Fibroblast of skin of left biceps (primary cell): ENCODE measurements at places on chromosomes 7 and 10.

DNA sequence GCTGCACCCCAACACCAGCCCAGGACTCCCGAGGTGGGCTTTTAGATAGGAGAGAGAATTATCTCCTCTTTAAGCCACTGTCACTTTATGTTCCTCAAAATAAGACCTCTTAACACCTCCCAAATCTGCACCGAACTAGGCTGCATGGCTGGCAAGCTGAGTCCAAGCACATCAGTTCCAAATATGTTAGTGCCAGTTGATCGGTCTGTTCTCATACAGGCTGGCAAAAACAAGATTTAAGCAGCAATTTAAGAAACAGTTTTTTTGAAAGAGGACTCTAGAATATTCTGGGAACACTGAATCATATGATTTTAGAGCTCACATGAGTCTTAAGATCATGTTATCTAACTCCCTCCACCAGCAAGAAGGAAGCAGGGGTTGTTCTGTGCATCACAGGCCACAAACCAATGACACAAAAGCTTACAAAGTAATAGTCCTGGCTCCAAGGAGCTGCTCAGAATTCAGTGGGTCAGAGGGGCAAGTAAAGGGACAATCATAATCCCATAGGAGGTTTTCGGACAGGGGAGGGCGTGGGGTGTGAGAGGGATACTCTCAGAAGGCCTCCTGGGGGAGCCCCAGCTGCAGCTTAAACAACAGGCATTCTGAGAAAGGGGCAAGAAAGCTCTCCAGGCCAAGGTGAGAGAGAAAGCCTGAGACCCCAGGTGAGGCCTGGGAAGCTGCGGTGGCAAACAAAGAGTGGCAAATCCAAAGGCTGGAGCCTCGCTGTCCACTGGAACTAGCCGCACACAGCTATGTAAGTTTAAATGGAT is 7.1 kb downstream of the COBL start:
- DNase-seq: no peak

GRCh38 chr10:113576852-113577251 is 24.0 kb downstream of the HABP2 start:
- no peak for DNase-seq

DNA sequence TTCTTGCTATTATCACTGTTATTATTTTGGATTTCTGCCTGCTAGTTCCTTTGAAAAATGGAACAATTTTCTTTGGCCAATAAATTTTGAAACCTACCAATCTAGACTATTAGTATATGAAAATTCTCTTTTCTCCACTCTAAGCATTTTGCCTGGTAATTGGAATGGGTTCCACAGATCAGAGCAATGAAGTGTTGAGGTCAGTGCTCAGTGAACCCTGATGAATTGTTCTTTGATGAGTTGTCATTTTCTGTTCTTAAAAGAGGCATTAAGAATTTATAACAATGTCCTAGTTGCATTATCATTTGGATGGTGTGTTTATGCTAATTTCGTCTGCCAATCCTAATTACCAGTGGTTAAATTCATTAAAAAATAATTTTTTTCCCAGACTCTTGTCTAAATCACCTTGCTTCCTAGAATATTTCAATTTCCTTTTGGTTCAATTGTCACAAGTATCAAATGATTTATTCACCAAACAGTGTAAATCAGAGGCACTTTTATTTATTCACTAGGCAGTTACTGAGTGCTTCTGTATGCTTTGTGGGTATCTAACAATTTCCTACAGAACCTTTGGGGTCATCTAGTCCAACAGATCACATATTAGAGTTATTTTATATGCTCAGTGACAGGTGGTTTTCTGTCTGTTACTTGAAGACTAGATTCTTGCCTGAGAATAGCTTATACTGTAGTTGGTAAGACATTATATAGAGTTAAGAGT is 239.0 kb downstream of the DNAJB9 start:
- no peak for DNase-seq

DNA sequence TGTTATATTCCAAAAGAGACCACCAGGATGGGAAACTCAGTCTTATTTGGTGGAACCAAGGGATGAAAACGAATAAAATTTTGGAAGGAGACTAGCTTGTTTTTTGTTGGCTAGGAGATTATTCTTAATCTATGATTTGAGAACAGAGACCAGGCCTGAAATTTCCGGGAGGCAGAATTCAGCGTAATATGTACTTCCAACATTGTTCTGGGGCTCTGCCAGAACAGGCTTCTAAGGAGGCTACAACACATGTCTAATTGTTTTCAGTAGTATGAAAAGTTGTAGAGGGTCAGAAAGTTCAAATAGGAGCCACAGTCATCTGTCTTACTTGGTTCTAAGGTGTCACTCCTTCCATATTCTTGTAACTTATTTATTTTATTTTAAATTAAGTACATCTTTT is 1.7 kb downstream of the DDX21 start:
- DNase-seq: no peak

DNA sequence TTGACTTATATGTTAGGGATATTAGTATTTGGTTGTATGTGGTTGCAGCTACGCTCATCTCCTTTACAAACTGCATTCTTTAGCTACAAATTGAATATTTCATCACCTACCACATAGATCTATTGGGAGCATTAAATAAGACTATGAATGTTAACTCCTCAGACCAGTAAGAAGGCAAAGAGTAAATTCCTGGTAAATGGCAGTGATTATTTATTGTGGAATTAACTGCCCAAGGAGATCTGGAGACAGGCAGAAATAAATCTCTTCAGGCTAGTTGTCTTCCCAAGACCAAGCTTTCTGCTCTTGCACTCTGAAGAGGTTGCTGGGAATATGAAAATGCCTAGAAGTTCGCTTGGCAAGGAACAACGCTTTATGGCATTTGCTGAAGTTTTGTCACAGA is 74.6 kb downstream of the ANLN start:
- no peak for DNase-seq

DNA sequence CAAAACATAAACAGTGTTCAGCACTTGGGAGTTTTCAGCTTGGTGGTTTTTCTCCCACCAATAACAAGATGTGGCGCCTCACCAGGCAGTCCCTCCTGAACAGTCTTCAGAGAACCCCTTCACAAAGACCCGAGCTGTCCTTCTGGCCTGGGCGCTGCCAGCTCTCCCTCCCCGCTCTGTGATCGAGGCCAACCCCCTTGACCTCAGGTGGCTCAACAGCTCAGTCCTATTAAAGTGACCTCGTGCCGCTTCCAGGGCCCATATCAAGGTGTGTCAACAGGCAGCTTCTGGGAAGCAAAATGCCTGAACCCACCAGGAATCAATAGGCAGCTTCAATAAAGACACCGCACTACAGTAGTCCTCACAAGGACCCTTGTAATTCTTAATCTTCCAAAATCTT is 63.3 kb downstream of the CHST15 start:
- DNase-seq: no peak

DNA sequence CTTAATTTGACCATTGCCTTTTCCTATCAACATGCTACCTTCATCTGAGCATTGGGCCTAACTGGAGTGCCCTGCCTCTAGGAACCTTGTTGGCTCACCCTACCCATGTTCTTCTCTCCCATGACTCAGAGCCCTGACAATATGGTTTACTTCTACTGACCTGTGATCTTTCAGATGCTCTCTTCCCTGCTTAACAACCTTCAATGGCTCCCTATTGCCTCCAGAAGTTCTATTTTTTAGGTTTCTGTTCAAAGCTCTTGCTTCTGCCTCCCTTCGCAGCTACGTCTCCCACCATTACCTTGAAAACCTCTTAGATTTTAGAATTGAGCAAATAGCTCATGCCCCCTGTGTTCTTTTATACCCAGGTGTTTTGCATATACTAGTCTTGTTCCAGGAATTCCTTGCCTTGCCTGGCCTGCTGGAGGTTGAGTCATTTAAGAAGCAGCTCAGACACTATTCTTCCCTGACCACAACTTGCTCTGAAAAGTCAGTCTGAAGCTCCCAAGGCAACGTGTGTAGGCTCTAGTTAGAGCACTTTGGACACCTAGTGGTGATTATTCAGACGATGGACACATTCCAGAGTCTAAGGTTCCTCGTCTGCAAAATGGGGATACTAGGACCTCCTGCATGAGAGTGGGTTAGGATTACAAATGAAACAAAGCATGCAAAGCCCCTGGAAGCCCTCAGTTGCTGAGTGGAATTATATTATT is 64.4 kb upstream of the EMX2 start:
- peak; percentile 86 for DNase-seq

DNA sequence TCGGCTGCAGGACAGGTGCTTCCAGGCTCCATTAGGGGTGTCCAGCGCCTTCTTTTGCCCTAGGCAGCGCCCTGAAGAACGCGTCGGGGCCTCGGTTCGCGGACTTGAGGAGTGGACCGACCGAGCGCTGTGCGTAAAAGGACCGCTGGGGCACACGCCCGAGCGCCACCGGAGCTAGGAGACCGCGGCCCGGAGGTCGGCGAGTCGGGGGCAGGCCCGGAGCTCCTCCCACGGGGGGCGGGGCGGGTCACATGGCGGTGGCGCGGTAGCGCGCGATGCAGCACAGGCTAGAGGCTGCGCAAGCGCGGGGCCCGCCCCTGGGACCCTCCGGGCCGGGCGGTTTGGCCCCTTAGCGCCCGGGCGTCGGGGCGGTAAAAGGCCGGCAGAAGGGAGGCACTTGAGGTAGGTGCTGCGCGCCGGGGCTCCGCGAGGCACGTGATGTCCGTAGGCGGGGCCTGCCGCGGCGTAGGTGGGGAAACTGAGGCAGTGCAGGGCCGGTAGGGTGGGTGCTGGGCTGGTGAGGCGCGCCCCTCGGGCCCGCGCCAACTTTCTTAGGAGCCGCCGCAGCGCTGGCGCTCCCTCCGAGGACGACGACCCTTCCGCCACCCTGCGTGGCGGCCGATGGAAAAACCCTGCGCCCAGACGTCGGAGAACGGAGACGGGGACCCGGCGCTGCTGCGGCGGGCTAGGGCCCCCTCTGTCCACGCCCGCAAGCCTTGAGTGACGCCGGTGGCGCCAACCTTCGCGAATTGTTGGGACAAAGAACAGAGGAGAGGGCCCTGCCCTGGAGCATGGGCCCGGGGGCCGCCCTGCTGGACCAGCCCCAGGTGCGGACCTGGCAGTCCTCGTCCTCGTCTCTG is at the start of gene PRXL2A:
TSS of gene PRXL2A (plus strand) at position 310 of the 860 bp plus-strand sequence. CDS start 11,917 bp downstream, outside the sequence.
- no peak for DNase-seq

- no peak for DNase-seq
Observed at GRCh38 chr10:3064423-3064822, 2.9 kb upstream of the PFKP start.

DNA sequence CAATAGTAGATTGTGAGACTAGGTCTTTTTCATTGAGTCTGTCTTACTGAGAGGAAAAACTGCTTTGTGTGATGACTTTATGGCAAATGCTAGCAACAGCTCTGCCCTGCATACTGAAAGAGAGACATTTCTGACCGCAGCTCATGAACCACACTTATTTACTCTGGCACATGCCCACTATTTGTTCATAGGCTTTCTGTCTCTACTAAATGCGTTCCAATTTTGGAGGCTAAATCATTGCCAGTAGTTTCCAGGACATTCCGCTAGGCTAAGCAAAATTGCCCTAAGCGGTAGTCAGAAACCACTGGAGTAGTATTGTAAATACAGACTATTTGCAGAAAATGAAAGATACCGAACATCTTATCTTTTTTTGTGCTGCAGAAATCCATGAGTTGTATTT is 55.6 kb upstream of the DLX6 start:
- no peak for DNase-seq

- DNase-seq: no peak
Observed at GRCh38 chr10:43202657-43203447, 64.0 kb downstream of the RASGEF1A start.

DNA sequence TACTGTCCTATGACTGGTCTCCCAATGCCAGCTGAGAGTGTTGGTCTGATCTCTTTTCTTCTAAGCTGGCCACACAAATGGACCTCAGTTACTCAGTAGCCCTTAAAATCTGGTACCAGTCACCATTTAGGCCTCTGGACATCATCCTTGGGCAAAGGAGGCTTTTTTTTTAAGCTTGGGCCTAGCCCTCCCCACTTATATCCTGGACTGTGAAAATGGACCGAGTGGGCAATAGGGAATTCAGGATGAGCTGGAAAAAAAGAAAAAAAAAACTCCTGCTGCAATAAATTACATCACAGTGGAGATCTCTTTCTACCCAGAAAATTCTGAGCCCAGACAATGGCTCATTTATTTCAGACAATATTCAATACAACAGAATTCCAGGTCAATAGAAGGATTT is 68.4 kb downstream of the PARP12 start:
- DNase-seq: no peak

DNA sequence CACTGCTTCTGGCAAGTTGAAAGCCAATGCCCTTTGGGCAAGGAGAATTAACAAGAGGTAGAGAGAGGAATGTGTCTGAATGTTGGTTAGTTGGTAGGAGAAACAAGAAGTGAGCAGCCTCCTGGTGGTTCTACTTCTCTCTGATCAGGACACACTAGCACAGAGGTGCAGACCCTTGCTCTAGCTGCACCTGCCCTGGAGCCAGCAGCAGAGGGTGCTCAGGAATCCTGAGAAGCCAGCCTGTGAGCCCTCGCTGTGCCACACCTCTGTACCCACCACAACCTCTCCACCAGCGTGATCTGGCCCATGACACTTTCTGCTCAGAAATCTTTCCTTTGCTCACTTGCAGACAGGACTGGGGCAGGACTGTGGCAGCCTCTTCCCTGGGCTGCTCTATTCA is 364.7 kb downstream of the RPS24 start:
- DNase-seq: no peak

DNA sequence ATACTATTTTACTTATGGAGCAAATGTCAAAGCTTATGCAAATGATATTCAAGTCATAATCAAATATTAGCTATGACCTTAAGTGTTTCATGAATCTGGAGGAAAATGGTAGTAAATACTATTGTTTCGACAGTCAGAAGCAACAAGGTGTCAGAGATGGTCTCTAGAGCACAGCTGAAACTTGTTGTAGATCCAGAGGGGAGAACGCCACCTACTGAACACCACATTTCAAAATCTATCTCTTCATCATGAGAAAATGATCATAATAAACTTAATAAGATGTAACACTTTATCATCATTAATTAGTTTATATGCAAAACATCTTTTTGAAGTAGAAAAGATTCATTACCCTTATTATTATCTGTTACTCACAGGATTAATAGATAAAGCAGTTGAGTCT is 418.7 kb downstream of the GATA3 start:
- no peak for DNase-seq

DNA sequence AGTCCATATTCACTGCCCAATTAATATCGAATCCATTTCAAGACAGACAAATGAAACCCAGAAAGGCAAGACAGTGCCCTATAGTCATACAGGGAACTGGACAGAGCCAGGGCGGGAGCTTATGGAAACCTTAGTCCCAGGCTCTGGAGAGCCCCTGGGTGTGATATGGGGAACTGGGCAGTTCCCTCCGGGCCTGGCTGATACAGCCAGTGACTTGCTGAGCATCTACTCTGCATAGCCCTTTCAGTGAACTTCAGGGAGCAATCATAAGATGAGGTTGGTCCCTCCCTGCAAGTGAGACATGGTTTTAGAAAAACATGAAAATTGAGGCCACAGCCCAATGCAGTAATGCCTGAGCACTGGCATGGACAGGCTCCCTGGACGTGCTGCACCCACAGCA is 241.9 kb downstream of the GRID1 start:
- DNase-seq: no peak

GRCh38 chr7:144720710-144721109 is 115.1 kb downstream of the TPK1 start:
- DNase-seq: no peak

DNA sequence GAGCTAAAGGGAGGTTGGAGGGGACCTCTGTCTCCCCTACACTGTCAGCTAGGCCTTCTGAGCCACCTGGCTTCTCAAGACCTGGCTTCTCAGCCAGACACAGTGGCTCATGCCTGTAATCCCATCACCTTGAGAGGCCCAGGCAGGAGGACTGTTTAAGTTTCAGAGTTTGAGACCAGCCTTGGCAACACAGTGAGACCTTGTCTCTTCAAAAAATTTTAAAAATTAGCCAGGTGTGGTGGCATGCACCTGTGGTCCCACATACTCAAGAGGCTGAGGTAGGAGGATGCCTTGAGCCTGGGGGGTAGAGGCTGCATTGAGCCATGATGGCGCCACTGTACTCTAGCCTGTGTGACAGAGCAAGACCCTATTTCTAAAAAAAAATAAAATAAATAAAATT is 33.1 kb downstream of the PIP4K2A start:
- DNase-seq: no peak
